ENCODE measurements at places on chromosomes 6 and 20.

GRCh38 chr6:45493761-45494160 is 116.0 kb upstream of the SUPT3H start:
- no peak overlapping the region for H3K27ac ChIP-seq
- H3K36me3 ChIP-seq = no peaks in the 10 kb centered on the region
- DNase-seq = no peak
- H3K4me1 ChIP-seq = no peaks in the 10 kb centered on the region
- no peaks in the 10 kb centered on the region for H3K27me3 ChIP-seq

- no peak overlapping the region for H3K27ac ChIP-seq
- no peaks in the 10 kb centered on the region for H3K4me1 ChIP-seq
- H3K27me3 ChIP-seq = no peaks in the 10 kb centered on the region
- H3K36me3 ChIP-seq = no peaks in the 10 kb centered on the region
- H3K4me3 ChIP-seq = no peak overlapping the region
Observed at GRCh38 chr6:6781172-6781872, 192.8 kb downstream of the LY86 start.

- H3K4me1 ChIP-seq = no peaks in the 10 kb centered on the region
- H3K36me3 ChIP-seq = no peaks in the 10 kb centered on the region
- H3K27me3 ChIP-seq = no peaks in the 10 kb centered on the region
- no peak overlapping the region for H3K4me3 ChIP-seq
Observed at GRCh38 chr6:91683240-91683639, 1096.4 kb upstream of the MAP3K7 start.

DNA sequence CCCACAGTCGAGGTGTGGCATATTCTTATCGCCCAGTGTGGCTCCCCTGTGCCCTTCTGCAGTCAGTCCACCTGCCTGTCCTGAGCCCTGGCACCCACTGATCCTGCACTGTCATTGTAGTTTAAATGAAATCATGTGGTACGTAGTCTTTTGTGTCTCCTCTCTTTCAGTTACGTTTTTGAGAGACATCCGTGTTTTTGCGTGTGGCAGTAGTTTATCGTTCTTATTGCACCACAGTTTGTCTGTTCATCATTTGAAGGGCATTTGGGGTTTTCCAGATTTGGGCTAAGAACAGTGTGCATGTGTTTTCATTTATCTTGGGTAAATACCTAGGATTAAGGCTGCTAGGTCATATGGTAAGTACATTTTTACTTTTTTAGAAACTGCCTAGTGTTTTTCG is 49.3 kb downstream of the SPATA2 start:
- DNase-seq = no peak
- no peaks in the 10 kb centered on the region for H3K36me3 ChIP-seq
- H3K27ac ChIP-seq = no peak overlapping the region
- H3K4me1 ChIP-seq = peaks cover 2% of the 10 kb centered on the region

- no peaks in the 10 kb centered on the region for H3K4me1 ChIP-seq
- no peak for DNase-seq
- H3K4me3 ChIP-seq = no peak overlapping the region
- no peaks in the 10 kb centered on the region for H3K36me3 ChIP-seq
Observed at GRCh38 chr6:43947860-43948259, 177.8 kb downstream of the VEGFA start.

- no peaks in the 10 kb centered on the region for H3K27me3 ChIP-seq
- H3K36me3 ChIP-seq = no peaks in the 10 kb centered on the region
- no peak overlapping the region for H3K4me3 ChIP-seq
- H3K27ac ChIP-seq = no peak overlapping the region
- DNase-seq = no peak
Observed at GRCh38 chr6:15495375-15495901, 167.4 kb downstream of the DTNBP1 start.

GRCh38 chr6:36544228-36544627 is 3.1 kb downstream of the STK38 start:
- H3K4me3 ChIP-seq = no peak overlapping the region
- no peaks in the 10 kb centered on the region for H3K36me3 ChIP-seq
- H3K4me1 ChIP-seq = peaks cover 3% of the 10 kb centered on the region
- no peak overlapping the region for H3K27ac ChIP-seq
- H3K27me3 ChIP-seq = no peaks in the 10 kb centered on the region
- no peak for DNase-seq

DNA sequence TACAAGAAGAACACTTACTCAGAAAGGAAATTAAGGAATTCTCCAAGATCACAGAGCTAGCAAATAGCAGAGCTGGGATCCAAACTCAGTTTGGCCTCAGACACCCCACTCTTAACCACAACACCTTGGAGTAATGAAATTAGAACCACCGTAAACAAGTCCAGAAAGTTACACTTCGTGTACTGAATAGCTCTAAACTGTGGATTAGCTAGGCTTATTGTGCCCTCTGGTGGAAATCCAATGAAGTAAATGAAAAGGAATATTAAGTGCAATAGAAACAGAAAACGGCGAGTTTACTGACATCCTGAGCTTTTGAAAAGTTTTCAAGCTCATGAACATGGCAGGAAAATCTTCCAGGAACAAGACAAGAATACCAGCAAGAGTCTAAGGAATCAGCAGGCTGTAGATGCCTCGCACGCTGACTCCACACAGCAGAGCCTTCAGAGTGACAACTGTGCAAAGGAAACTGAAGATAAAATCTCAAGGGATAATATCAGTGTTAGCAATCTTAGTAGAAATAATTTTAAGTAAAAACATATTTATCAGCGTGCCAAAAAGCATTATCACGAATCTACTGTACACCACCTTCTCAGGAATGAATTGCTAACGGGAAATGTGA is 34.6 kb downstream of the FBXO5 start:
- H3K4me3 ChIP-seq = no peak overlapping the region
- no peak for DNase-seq
- H3K27ac ChIP-seq = no peak overlapping the region
- H3K4me1 ChIP-seq = no peaks in the 10 kb centered on the region
- H3K27me3 ChIP-seq = no peaks in the 10 kb centered on the region

- no peak overlapping the region for H3K4me3 ChIP-seq
- H3K27me3 ChIP-seq = no peaks in the 10 kb centered on the region
- no peaks in the 10 kb centered on the region for H3K4me1 ChIP-seq
- no peak overlapping the region for H3K27ac ChIP-seq
Observed at GRCh38 chr20:34318609-34319443, 15.7 kb upstream of the AHCY start.

DNA sequence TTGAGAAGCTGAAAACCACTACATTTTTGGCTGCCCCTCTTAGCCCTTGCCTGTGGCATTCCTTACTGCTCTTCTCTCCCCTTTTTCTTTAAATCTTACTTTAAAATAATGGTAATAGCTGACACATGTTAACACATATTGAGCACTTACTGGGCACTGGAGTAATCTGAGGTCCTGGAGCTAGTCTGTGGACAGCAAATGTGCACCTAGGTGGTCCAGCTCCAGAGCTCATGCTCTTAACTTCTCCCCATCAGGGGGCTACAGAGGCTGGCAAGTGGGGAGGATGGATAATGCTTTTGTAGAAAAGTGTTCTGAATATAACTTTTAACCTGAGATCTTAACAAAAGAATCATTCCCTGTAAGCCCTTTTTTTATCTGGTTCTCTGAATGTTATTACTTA is 74.8 kb downstream of the ADGRB3 start:
- no peak for DNase-seq
- no peak overlapping the region for H3K4me3 ChIP-seq
- H3K4me1 ChIP-seq = no peaks in the 10 kb centered on the region
- H3K27me3 ChIP-seq = no peaks in the 10 kb centered on the region
- H3K27ac ChIP-seq = no peak overlapping the region

DNA sequence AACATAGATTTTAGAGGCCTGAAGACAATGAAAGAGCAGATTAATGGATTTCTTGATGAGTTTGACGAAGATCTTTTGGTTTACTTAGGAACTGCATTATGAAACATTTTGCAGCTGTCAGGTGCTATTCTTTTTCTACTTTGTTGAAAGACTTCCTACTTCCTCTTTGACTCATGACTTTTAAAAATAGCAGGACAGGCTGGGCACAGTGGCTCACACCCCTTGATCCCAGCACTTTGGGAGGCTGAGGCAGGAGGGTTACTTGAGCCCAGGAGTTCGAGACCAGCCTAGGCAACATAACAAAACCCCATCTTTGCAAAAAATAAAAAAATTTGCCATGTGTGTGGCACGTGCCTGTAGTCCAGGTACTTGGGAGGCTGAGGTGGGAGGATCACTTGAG is 52.0 kb downstream of the ITCH start:
- no peak overlapping the region for H3K4me3 ChIP-seq
- no peak overlapping the region for H3K27ac ChIP-seq
- peaks cover 4% of the 10 kb centered on the region for H3K4me1 ChIP-seq
- H3K36me3 ChIP-seq = no peaks in the 10 kb centered on the region

- DNase-seq = no peak
- H3K27me3 ChIP-seq = no peaks in the 10 kb centered on the region
- H3K27ac ChIP-seq = no peak overlapping the region
- H3K36me3 ChIP-seq = no peaks in the 10 kb centered on the region
- no peak overlapping the region for H3K4me3 ChIP-seq
Observed at GRCh38 chr6:98636941-98637340, 197.4 kb upstream of the POU3F2 start.

GRCh38 chr20:29497261-29497671 is 1760.2 kb upstream of the DEFB115 start:
- peak; percentile 68 for DNase-seq
- H3K36me3 ChIP-seq = no peaks in the 10 kb centered on the region
- peak overlapping the region; percentile 46 for H3K4me3 ChIP-seq
- H3K27me3 ChIP-seq = no peaks in the 10 kb centered on the region

DNA sequence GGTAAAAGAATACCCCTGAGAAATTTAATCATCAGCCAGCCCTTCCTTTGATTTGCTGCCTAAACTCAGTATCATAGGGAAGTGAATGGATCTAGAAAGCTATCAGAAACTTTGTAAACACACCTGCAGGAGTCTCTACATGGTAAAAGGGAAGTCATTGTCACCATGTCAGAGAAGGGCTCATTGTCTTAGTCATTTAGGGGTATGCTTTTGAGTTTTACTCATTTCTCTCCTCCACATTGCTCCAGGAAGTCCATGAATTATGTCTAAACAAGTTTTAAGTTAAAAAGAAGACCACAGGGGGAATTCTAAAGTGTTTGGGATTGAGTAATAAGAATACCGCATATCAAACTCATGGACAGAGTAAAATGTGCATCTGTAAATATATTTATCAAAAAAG is 2.5 kb downstream of the SLC17A1 start:
- H3K4me3 ChIP-seq = no peak overlapping the region
- H3K36me3 ChIP-seq = no peaks in the 10 kb centered on the region
- DNase-seq = no peak
- H3K4me1 ChIP-seq = no peaks in the 10 kb centered on the region
- H3K27ac ChIP-seq = no peak overlapping the region

DNA sequence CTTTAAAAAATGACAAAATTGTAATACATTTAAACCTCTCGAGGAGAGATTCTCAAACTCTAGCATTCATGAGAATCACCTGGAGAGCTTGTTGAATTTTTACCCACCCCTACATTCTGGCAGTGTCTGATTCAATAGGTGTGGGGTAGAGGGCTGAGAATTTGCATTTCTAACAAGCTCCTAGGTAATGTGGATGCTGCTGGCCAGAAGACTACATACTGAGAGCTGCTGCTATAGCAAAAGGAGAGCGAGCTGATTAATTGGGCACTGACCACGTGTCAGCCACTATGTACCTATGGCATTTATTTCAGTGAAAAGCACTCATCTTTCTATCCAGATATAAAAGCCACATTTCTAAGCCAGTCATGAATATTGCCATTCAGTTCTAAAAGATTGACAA is 169.0 kb upstream of the NRSN1 start:
- DNase-seq = no peak
- no peaks in the 10 kb centered on the region for H3K36me3 ChIP-seq
- H3K4me1 ChIP-seq = no peaks in the 10 kb centered on the region
- no peak overlapping the region for H3K27ac ChIP-seq

DNA sequence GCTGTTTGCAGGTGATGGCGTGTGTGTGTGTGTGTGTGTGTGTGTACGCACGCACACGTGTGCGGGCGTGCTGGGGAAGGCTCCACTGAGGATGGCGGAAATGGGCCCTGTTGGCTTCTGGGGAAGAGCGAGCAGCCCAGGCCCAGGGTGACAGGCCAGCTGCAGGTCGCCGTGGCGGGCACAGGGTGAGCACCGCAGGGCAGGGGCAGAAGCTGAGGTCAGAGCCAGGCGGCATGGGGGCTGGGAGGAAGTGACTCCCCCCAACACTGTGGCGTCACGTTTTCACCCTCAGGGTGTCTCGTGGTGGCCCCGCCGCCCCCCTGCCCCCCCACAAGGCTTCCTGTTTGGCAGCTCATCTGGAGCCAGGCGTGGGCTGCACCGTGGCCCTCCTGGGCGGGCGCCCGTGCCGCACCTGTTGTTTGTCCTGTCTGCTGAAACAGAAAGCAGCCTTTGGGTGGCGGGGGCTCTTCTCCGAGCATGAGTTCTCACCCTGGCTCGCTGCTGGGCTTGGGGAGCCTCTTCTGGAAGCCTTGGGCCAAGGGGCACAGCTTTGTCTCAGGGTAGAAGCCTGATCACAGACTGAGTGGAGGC is 7.1 kb downstream of the RBM38 start:
- peak overlapping the region; percentile 78 for H3K27ac ChIP-seq

DNA sequence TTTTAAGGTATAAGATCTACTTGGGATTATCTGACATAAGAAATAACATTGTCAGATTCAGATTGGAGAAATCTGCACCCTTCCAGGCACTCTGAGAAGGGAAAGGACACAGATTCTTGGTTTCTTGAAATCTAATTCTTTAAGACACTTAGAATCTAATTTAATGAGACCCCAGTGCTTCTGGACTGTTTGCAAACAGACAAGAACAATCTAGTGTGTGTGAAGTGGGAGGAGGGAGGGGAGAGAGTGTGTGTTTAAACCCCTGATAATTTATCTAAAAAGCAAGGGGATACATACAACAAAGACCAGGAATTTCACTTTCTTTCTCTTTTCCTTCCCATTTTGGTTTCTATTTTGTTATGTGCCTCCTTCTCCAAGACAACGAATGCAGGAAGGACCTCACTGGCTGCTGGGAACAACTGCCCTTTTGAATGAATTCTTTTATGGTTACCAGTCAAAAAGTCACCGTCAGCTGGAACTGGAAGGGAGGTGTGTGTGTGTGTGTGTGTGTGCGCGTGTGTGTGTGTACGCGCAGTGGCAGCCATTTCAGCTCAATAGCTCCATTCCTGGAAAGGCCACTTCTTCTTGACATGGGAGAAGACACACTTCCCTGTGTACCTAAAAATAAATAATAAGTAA is 129.4 kb downstream of the BCAS1 start:
- DNase-seq = no peak
- H3K36me3 ChIP-seq = no peaks in the 10 kb centered on the region
- H3K27ac ChIP-seq = no peak overlapping the region

DNA sequence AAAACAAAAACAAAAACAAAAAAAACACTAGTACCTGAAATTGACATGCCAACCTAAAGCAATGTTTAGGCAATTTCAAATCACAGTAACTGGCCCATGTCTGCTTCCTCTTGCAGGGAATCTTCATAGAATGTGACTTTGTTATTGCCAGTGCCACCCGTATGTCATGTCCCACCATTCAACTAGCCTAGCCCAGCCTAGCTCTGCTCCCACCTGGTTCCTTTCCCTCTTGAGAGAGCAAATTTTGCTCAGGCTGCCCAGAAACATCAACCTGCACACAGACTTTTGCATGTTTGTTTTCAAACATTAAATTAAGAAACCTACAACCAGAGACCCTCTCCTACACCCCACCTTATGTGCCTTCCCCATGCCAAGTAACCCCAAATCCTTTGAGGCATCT is 124.8 kb upstream of the SLC2A12 start:
- no peaks in the 10 kb centered on the region for H3K36me3 ChIP-seq
- H3K27me3 ChIP-seq = no peaks in the 10 kb centered on the region
- no peaks in the 10 kb centered on the region for H3K4me1 ChIP-seq
- H3K4me3 ChIP-seq = no peak overlapping the region
- H3K27ac ChIP-seq = no peak overlapping the region

- H3K27ac ChIP-seq = no peak overlapping the region
- no peak overlapping the region for H3K4me3 ChIP-seq
- no peaks in the 10 kb centered on the region for H3K4me1 ChIP-seq
- no peaks in the 10 kb centered on the region for H3K27me3 ChIP-seq
- no peaks in the 10 kb centered on the region for H3K36me3 ChIP-seq
Observed at GRCh38 chr6:136371959-136372358, 82.3 kb upstream of the BCLAF1 start.
